ENCODE measurements at places on chromosomes 3 and 15.
A peak's percentile ranks its signal among the peaks of the same experiment; 100 is the strongest.

DNA sequence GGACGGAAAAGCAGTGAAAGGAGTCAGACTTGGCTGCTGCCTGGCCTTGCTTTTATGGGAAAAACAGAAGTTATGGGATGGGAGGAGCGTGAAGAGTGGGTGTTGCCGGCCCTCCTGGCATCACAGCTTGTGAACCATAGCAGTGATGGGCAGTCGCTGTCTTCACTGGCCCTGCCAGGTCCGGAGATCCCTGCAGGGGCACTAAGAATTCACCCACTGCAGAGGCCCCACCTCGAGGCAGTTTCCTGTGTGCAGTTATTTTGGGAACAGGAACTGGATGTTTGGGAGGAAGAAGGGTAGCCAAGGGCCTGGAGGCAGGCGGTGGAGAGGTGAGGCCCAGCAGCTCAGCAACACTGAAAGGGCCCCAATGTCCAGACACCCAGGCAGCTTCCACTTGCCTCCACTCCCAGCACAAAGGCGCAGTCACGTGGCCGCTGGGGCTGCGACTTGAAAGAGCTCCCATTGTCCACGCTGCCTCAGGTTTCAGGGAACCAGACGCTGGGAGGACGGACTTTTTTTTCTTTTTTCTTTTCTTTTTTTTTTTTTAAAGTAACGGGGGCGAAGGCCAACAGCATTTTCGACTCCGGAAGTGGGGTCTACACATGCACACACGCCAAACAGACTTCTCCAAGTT, 255.6 kb downstream of the ZNF621 start:
- DNase-seq, result no peak

DNA sequence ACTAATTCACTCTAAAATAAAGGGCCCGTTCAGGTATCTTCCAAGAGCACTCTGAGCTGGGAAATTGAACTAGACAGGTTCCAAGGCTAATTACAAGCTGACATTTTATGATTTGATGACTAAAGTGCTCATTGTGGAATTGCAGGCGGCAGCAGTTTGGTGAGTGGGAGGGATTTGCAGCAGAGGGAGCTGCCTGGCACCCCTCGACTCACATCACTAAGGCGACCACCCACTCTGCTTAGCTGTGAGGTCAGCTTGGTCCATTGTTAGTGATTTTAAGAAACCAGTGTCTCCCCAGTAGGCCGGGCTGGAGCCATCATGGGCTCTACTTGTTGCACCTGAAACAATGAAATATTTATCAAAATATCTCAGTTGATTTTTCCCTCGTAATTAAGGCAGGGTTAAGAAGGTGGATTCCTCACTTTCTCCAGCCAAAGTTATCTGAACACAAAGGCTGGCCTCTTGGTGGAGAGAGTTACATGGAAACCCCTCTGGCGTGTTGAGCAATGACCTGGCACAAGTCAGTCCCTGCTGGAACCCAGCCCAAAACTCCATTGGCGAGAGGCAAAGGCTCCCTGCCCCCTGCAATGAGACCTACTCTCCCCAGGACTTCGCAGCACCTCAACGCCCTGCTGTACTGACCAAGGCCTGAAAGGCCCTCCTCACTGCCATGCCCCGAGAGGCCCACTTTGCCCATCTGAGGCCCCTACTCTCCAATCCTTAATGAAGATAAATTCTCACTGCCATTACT, 65.0 kb upstream of the ATP2B2 start:
- no peak for DNase-seq

DNA sequence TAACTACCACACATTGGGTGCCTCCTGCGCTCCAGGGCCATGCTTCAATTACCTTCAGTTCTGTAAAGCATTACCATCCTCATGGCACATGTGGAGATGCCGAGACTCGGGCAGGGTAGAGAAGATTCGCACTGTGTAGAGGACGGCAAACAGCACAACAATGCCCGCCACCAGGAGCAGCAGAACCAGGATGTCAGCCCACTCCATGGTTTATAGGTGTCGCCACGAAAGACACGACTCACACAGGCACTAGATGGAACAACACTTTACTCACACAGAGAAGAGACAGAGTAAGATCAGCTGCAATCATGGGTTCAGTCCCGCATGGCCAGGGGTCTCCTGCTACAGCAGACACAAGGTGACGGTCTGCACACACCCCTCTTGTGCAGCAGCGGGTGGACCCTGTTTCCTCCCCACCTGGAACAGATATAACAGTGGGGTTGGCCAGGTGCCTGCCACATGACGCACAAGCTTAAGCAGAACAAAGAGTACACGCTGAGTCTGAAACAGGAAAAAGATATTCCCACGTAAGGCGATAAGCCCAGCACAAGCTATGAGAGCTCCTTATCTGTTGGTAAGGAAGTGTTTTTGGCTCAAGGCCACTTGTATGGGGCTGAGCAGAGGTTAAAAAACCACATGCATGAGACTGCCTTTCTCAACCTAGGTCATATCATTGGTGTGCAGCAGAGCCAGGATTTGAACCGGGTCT, 2.5 kb upstream of the TBC1D21 start:
- no peak for DNase-seq

GRCh38 chr3:40873934-40874699, 325.2 kb upstream of the CTNNB1 start:
- no peak for DNase-seq

- no peak for DNase-seq
Observed at GRCh38 chr3:181212271-181212670, 222.7 kb upstream of the DNAJC19 start.

- no peak for DNase-seq
Observed at GRCh38 chr3:138034918-138035317, 25.0 kb downstream of the CLDN18 start.

GRCh38 chr15:89963301-89964231, 37.6 kb upstream of the ZNF710 start:
- DNase-seq, result no peak

GRCh38 chr15:31325595-31326155, 960 bp upstream of the KLF13 start:
- no peak for DNase-seq

DNA sequence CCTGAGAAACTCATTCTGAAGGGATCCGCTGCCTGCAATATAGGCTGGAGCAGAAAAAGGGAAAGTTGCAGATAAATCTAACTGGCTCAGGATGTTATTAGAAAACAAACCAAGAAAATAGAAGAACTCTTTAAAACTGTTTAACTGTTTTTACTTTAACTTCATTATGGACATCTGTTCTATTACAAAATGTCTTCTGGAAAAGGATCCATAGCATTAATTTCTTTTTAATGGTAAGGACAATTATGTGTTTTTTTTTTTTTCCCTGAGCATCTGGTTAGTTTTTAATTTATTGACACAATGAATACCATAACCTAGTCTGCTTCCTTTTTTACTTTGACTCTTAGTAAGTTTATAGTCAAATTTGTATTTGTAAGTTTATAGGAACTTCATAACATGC, 239.5 kb downstream of the NAALADL2 start:
- DNase-seq, result no peak

GRCh38 chr3:179067291-179067690, 4.3 kb downstream of the ZMAT3 start:
- no peak for DNase-seq

- DNase-seq, result peak; percentile 97
Observed at GRCh38 chr15:52102463-52102862, 10.1 kb downstream of the BCL2L10 start.

DNA sequence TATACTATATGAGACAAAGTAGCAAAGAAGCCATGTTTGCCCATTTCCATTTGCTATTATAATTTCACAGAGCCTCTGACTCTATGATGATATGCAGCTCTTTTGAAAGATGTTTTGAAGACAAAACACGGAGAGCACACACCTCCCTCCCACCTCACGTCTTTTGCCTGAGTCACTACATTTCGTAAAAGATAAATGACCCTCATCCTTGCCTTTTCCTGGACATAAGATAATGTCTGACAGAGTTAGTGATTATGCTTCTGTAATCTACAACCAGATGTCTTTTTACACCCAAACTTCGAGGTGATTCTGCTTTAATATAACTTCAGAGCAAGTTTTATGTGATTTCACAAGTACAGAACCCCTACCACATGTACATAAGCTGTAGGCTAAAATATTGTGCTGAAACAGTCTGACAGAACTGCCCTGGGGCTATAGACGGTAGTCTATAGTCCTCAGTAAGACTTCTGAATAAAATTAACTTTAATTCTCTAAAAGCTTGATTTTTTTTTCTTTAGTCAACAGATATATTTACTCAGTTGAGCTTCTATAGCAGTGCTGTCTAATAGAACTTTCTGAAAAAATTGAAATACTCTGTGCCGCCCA, 99.9 kb downstream of the CD200R1L start:
- DNase-seq, result no peak

- no peak for DNase-seq
Observed at GRCh38 chr3:134392336-134392983, 18.2 kb upstream of the AMOTL2 start.

DNA sequence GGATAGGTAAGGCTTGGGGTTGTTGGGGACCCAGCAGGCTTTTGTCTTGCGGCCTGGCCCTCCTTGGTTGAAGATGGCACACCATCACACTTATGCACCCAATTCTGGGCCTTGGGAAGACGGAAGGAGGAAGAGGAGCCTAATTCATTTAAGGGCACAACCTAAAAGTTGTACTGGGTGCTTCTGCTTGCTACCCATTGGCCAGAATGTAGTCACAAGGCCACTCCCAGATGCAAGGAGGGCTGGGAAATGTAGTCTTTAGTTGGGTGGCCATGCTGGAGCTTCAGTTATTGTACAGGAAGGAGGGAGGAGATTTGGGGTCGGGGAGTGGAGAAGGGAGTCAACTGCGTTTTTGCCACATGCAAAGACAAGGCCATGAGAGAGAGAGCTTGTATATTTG, 109.2 kb downstream of the TMEM266 start:
- no peak for DNase-seq

- no peak for DNase-seq
Observed at GRCh38 chr15:73854265-73854664, 19.1 kb upstream of the TBC1D21 start.

GRCh38 chr3:120907659-120908029, 361 bp upstream of the STXBP5L start:
- no peak for DNase-seq

- no peak for DNase-seq
Observed at GRCh38 chr3:134937256-134938028, 142.4 kb downstream of the EPHB1 start.

- no peak for DNase-seq
Observed at GRCh38 chr3:143826296-143826695, 22.0 kb downstream of the SLC9A9 start.

- DNase-seq, result no peak
Observed at GRCh38 chr3:72269475-72269874, 484.5 kb upstream of the PROK2 start.

DNA sequence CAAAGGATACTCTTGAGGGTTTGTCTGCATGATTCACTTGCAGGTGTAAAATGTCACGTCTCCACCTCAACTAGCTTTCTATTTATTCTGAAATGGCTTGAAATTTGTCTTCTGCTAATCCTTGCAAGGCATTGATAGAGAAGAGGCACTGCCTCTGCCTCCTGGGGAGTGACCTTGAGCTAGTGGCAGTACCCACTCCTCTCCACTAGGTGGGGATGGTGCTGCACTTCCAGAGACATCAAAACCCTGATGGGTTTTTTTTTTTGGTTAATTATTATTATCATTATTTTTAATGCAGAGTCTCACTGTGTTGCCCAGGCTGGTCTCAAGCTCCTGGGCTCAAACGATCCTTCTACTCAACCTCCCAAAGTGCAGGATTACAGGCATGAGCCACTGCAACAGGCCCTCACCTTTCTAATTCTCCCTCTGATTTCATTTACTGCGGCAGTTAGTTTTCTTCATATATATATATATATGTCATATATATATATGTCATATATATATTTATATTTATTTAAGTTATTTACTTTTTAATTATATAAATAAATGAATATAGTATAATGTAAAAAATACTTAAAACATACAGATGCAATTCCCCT, 117.6 kb upstream of the EIF1B start:
- peak; percentile 46 for DNase-seq

DNA sequence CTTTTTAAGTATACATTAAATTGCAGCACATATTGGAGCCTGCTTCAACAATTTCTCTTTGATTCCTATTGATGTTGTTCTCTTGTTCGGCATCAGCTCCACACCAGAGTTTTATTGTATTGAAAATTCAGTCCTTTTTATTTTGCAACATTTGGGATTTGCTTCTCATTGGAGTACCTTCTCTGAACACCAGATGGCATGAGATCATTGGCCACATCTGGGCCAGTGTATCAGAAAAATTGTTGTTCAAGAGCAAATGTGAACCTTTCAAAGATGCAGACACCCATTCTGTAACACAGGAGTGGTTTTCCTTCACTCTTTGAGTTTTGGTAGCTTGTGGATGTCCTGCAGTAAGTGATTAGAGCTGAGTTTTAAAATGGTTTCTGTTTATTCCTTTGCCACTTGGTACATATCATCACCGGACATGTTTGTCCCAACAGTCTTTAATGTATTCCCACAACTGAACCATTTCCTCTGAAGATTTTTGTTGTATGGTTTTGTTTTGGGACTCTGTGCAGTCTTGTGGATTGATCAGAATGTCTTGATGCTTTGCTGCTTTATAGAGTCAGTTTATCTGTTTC, 96.1 kb downstream of the MCTP2 start:
- no peak for DNase-seq

DNA sequence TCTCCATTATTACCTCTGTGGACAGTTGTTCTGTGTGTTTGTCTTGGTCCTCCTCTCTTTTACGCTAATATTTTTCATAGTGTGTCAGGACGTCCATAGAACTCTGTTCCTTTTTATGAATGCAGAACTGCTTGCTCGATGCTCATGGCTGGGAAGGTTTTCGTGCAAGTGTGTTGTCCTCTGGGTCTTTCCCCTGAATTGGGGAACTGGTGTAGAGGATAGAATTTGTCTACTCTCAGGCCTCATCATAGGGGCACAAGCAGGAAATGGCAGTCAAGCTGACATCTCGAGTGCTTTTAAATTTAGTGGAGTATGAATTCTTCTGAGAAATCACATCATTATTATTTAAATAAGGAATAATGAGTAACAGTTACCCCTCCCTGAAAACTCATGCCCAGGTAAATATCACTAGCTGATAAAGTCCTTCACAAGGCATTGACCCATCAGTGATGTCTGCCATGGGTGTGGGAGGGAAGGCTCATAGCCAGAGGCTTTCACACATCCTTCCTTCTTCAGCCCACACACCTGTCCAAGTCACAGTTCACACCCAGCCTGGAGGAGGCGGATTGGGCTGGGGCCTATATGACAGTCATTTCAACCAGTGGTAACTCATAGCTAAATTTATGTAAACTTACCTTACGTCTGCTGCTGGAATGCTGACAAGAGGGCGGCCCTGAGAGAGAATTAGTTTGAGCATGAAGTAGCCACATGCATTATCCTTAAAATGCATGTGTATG, 226.1 kb downstream of the PLCL2 start:
- no peak for DNase-seq

DNA sequence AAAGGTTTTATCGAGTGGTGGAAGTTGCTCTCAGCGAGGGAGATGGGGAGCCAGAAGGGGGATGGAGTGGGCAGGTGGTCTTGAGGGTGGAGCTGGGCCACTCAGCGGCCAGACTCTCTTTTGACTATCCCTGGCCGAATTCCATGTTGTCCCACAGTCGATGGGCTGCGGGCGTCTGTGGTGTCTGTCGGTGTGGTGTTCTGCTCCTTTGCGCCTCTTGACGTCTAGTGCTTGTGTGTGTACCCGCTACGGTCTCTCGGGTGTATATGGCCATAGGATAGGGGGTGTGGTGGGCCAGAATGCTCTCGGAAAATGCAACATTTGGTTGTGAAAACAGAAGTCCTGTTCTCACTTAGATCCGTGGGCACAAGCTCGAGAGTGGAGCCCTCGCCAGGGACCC, 297.0 kb downstream of the CGGBP1 start:
- no peak for DNase-seq

Measured in NCI-H460 (cell line).